ENCODE measurements at places on chromosomes 12 and 14. TPM values are rescaled to one million over a fixed set of nuclear protein-coding genes. Genes with fewer than 3 reads are reported as not detected.

Gene AKAP5
- 2.8 TPM for total RNA-seq

Gene TSPAN19
- total RNA-seq = not detected

Gene IRAK4
- total RNA-seq = 24.4 TPM

Gene DDX55
- 13.6 TPM for total RNA-seq

Gene RDH16
- total RNA-seq = 0.75 TPM

Gene STON2
- 20.5 TPM for total RNA-seq

Gene NXPH4
- total RNA-seq = 0.55 TPM

Gene CRACR2A
- total RNA-seq = 3.5 TPM

Gene KRT75
- not detected for total RNA-seq

Gene LIN7A
- 5.7 TPM for total RNA-seq

DNA sequence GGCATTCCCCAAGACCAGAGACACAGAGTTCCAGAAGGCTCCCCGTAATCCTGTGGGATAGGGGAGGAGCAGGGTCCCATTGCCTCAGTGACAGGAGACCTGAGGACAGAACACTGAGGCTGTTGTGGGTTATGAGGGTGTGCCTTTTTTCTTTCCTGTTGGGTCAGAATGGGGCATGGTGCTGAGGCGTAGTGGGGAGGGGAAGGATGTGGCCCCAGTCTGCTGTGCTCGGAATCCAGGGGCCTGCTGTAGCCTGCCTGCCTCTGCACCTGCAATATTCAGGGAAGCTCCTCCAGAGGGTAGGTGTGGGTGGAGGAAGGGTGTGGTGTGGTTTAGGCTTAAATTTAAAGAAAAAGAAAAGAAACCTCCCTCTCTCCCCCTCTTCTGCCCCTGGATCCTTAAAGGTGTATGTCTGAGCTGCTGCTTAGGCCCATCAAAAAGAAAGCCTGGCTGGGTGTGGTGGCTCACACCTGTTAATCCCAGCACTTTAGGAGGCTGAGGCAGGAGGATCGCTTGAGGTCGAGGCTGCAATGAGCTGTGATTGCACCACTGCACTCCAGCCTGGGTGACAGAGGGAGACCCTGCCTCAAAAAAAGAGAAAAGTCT, 18.7 kb downstream of the PLEKHG3 start:
- H3K36me3 ChIP-seq = no peaks in the 10 kb centered on the region
- no peaks in the 10 kb centered on the region for H3K27me3 ChIP-seq
- no peak overlapping the region for H3K4me3 ChIP-seq
- peak overlapping the region; percentile 12 for H3K27ac ChIP-seq
- DNase-seq = peak; percentile 33

DNA sequence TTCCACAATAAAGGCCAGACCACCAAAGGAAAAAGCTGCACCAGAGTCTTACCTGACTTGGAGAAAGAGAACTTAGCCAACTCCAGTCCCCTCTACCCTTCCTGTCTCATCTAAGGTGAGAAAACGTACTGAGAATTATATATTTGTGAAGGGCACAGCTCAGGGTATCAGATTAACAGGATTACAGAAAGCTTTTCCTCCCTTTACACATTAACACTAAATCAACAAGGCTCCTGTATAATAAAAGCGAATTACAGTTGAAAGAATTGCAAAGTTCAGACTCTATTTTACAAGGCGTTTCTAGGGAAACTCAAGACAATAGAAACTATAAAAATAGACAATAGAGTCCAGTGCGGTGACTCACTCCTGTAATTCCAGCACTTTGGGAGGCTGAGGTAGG, 82.7 kb upstream of the RPL10L start:
- H3K4me1 ChIP-seq = no peaks in the 10 kb centered on the region
- no peaks in the 10 kb centered on the region for H3K36me3 ChIP-seq
- no peak overlapping the region for H3K4me3 ChIP-seq
- no peak for DNase-seq

DNA sequence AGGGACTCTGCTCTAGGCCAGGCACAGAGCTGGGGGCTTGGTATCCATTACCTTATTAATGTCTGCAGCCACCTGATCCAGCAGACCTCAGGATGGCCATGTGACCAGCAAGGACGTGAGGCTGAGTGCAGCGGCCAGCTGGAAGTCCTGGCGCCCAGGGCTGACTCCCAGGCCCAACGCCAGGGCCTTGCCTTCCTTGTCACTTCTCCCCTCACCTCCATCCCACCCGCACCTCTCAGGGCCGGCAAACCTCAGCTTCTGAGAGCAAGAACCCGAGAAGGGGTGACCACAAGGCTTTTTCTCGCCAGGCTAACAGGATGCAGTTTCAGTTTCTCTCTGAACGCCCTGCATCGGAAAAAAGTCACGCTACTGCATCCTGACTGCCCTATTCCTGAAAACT, 15.4 kb downstream of the RAB35 start:
- no peak for DNase-seq
- H3K27ac ChIP-seq = no peak overlapping the region
- peaks cover 2% of the 10 kb centered on the region for H3K36me3 ChIP-seq
- no peaks in the 10 kb centered on the region for H3K4me1 ChIP-seq
- no peak overlapping the region for H3K4me3 ChIP-seq
- no peaks in the 10 kb centered on the region for H3K27me3 ChIP-seq

GRCh38 chr14:72907886-72908285, 14.0 kb upstream of the DPF3 start:
- no peak overlapping the region for H3K4me3 ChIP-seq
- no peaks in the 10 kb centered on the region for H3K4me1 ChIP-seq
- H3K27ac ChIP-seq = no peak overlapping the region
- H3K27me3 ChIP-seq = no peaks in the 10 kb centered on the region
- DNase-seq = no peak

DNA sequence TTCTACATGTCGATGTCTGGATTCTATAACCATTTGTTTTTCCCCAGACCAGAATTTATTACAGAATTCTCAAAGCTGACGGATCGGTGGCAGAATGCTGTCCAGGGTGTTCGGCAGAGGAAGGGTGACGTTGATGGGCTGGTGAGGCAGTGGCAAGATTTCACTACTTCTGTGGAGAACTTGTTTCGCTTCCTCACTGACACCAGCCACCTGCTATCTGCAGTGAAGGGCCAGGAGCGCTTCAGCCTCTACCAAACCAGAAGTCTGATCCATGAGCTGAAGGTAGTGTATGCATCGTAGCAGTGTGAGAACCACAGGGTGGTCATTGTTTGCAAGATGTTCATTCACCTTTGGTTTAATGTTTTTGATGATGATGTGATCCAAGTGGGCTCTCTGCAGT, 124.0 kb downstream of the ESR2 start:
- no peak overlapping the region for H3K27ac ChIP-seq
- no peaks in the 10 kb centered on the region for H3K27me3 ChIP-seq
- H3K36me3 ChIP-seq = peaks cover 9% of the 10 kb centered on the region
- no peak for DNase-seq
- H3K4me3 ChIP-seq = no peak overlapping the region
- H3K4me1 ChIP-seq = no peaks in the 10 kb centered on the region

DNA sequence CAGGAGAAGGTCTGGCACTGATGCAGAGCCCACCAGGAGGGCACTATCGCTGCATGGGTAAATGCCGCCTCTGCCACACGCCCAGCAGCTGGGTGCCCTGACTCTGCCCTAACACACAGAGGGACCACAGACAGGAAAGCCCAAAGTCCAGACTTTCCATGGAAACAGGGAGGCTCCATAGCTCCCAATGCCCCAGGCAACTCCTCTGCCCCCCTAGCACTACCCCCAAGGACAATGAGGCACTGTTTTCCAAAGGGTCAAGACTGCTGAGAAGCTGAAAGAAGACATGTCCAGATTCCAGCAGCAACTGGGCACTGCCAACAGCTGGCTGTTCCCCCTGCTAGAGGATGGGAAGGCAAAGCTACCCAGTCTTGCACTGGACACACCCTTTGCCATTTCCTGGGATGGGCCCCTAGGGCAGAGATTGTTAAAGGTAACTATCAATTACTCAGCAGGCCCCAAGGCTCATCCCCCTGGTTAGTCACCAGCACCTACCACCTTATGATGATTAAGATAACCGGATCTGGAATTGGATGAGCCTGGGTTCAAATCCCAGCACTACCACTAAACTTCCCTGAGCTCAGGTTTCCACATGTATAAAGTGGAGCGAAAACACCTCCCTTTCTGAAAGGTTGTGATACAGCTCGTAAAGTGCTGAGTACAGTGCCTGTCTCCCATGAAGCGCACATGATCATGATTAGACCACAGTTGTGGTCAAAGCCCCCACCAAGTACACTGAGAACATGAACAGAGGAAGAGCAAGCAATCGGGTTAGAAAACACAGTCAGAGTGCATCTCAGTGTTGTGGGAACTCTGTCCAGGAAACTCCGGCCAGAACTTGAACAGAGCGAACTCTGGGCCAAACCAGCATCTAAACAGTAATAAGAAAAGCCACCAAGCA, 3.3 kb downstream of the PXN start:
- no peak for DNase-seq
- H3K27ac ChIP-seq = no peak overlapping the region
- H3K4me1 ChIP-seq = peaks cover 4% of the 10 kb centered on the region
- no peaks in the 10 kb centered on the region for H3K27me3 ChIP-seq

- H3K36me3 ChIP-seq = no peaks in the 10 kb centered on the region
Measured at GRCh38 chr12:49929581-49929980, 21.0 kb upstream of the AQP2 start.

DNA sequence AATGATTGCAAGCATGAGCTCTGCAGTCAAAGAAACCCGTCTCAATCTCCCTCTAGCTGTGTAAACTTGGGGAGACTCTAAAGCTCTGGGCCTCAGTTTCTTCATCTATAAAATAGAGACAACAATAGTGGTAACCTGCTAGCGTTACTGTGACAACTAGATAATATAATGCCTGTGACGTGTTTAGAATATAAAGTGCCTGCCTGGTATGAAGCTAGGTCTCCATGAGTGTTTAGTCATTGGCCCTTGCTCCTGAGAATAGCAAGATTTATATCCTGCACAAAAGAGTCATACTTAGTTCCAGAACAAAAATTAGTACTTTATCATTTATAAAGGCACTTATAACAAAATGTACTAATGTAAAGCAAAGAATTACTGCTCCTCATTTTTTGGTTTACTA, 8.8 kb upstream of the DCP1B start:
- no peaks in the 10 kb centered on the region for H3K4me1 ChIP-seq
- no peaks in the 10 kb centered on the region for H3K36me3 ChIP-seq
- no peak for DNase-seq
- H3K27me3 ChIP-seq = no peaks in the 10 kb centered on the region
